Amygdala (tissue), 56 donors: ENCODE measurements at places on chromosomes 5 and 9.

GRCh38 chr5:58983526-58984452, 400.9 kb downstream of the RAB3C start:
- DNase-seq = no peak

DNA sequence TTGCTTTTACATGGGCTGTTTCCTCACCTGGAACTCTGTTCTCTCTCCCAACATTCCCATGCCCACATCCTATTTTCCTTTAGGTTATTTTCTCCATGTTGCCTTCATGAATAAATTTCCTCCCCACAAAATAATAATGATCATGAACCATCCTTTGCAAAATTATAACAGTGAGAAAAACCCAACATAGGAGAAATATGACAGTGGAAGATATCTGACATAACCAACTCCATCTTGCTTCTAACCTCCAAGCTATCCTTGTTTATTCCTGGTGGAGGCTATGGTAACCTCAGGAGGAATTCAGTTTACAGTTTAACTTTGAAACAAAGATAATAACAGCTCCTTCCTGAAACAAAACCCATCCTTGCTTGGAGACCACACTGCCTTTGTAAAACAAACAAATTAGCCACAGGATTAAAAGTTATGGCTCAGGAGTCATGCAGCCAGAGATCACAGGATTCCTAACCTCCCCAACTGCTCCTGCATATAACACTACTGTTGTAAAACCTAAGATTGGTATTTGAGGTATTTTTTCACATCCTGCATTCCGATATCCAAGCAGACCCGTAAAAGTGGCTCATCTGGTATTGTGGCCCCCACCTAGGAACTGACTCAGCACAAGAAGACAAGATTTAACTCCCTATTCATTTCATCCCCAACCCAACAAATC, 212.4 kb downstream of the TRIM32 start:
- DNase-seq = no peak

DNA sequence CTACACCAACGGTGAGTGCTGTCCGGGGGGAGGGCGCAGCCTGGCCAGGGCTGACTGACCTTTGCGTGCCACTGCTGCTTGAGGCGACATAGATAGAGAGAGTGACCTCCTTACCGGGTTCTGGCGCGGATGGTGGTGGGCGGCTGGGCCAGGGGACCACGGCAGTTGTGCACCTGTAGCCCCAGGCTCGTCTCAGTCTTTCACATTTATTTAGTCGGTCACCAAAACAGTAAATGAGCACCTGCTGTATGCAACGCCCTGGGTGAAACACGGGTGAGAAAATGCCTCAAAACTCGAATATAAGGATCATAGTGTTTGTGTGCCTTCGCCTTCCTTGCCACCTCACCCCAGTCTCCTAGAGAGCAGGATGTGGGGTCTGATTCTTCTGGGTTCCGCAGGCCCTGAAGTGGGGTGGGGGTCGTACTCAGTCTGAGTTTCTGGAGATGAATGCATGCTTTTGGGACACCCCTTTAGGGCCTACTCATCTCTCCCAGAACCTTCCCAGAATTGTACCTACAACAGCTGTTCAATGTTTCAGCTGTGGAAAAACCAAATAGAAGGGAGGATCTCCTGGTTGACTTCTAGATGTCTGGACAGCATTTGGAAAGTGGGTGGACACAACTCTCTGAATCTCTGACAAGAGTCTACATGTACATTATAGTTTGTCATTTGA, 714 bp downstream of the SEC24A start:
- no peak for DNase-seq

GRCh38 chr5:58382131-58382534, 77.8 kb downstream of the PLK2 start:
- DNase-seq = no peak

DNA sequence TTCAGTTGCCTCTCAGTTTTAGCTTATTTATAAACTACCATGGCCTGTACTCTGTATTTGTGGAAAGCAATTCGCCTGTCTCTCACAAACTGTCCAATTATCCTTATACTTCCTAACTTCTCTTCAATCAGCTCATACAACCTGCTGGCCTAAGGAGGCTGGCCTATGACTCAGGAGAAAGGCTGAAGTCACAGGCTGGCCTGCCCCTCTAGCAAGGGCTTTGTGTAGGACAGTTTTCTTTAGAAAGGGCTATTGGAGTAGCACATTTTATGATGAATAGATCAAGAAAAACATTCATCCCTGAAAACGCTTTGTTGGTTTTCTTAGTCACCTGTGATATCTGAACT, 988.7 kb upstream of the ARRDC3 start:
- DNase-seq = no peak

GRCh38 chr9:4012441-4012840, 287.4 kb downstream of the GLIS3 start:
- DNase-seq = no peak

DNA sequence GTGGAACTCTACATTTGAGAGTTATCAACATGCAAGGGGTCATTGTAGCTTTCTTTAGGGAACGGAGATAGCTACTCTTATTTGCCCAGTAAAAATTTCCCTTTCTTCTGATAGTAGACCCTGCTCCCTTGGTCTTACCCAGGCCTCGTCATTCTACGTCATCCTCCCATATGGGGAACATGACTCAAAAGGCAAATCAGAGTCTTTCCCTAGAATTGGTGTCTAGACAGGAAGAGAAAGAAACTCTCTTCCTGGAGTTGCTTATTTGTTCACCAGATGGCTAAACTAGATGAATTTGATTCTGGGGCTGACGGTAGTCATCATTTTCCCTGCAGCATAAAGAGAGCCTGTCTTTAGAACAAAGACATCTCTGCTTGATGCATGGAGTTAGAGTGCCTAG, 12.2 kb upstream of the SLC38A9 start:
- DNase-seq = no peak
